ENCODE measurements at places on chromosomes 5 and 9. TPM values are rescaled to one million over a fixed set of nuclear protein-coding genes. Genes with fewer than 3 reads are reported as not detected.

DNA sequence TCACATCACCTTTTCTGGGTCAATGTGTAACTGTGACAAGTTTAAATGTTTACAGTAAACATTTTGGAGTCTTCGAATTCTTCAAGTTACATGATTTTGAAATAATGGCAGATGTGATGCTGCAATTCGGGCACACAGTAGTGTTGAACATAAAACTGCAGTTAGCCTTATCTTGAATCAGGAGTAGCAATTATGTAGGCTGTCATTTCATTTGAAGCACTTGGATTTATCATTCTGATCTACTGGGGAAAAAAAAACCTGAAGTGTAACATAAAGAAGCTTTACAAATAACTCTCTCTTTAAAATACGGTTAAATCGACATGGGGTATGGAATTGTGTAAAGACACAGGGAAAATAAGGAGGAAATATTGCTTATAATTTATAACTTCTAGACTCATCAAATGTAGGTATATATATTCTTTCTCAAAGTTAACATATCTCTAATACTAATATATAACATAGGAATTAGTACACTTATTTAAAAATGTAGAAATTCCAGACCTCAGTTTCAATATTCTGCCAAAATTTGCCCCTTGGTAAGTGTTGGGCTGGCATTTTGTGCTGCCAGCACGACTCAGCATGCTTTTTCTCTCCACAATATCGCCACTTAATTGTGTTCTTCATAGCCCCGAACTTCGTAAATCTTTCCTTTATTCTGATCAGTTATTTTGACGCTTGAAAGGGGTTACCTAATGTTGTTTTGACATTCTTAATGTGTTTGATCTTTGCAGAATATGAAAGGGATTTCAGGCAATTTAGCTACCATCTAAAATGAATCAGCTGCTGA, 226.7 kb downstream of the PRR16 start:
- no peak for DNase-seq

DNA sequence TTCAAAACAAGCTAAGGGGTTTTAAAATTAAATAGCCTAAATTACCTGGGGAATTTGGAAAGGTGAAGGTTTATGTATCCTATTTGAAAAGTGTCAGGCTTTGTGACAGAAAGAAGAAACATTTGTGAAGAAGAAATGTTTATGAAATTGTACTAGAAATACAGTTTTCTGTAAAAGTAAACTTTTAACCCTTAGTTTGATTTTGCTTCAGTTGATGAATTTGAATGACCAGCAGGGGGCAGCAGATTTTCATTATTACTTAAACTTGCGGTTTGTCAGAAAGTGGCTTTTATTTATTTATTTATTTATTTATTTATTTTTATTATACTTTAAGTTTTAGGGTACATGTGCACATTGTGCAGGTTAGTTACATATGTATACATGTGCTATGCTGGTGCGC, 58.1 kb downstream of the NNT start:
- DNase-seq, result peak; percentile 52

FGF10 gene
- not detected for total RNA-seq

- DNase-seq, result no peak
These were observed 590.4 kb downstream of the PRELID2 start for GRCh38 chr5:145244788-145245187.

DNA sequence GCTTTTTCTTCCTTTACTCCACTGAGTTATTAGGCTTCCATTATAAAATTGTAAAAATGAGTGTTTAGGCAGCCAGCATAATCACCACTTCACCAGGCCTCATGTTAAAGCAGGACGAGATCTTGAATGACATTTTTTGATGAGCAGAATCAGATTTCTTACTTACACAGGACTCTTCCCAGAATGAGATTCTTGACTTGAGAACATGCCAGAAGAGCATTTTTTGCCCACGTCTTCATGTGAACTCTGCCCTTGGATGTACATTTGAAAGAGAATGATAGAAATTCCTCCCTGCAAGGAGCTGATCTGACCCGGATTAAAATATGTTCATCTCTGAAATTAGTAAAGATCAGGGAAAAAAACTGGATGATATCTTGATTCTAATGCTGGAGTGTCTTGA, 212.1 kb upstream of the ADRA1B start:
- no peak for DNase-seq

DNA sequence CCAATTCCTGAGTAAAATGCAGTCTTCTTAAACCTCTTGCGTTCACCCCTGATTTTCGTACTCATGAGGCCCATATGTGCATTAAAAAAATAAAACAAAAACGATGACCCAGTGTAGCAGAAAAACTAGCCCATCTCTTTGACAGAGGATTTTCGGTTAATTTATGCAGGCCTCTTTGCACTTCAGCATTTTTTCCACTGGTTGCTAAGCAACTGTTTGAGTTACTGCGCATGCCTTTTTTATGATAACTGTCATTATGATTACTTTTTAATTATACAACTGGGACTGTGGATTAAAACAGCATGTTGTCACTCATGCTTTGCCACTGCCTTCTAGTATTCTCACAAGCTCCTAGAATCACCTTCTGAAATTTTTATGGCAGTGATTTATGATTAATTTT, 165.0 kb downstream of the SMARCA2 start:
- no peak for DNase-seq

GRCh38 chr5:56055287-56055686, 60.5 kb upstream of the IL6ST start:
- no peak for DNase-seq

GRCh38 chr5:59600998-59601397, 292.5 kb downstream of the PDE4D start:
- no peak for DNase-seq

DNA sequence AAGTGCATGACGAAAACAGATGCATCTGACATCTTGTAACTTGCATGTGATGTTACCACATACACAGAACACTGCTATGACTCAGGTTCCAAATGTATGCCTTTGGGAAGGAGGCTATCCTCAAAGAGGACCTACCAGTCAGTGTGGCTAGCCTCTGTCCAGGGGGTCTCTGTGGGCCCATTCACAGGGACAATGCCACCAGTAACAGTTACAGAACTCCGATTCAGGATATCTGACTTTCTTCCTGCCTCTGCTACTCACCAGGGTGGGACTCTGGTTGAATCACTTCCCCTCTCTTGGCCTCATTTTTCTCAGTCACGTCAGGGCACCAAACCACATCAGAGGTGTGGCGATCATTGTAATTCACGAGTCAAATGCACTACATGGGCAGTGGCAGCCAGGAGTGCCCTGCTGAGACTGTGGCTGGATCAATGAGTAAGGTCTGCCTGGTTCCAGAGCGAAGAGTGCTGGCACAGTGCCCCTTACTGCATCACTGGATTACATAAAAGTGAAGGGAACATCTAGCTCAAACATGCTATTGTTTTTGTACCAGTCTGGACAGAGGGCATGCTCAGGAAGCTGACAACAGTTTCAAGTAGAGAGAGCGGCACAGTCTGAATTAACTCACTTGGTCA, 13.2 kb downstream of the ATOX1 start:
- peak; percentile 59 for DNase-seq

SMIM32 gene
- total RNA-seq, result not detected

- DNase-seq, result no peak
These were observed 48.3 kb downstream of the ATPSCKMT start for GRCh38 chr5:10201223-10201868.

DNA sequence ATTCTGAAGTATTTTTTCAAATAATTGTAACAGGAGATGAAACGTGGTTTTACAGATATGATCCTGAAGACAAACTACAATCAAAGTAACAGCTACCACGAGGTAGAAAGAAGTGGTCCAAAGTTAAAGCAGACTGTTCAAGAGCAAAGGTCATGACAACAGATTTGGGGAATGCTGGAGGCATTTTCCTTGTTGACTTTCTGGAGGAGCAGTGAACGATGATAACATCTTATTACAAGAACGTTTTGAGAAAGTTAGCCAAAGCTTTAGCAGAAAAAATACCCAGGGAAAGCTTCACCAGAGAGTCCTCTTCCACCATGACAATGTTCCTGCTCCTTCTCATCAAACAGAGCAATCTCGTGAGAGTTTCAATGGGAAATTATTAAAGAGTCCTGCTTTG, 145.4 kb upstream of the NREP start:
- DNase-seq, result no peak

DNA sequence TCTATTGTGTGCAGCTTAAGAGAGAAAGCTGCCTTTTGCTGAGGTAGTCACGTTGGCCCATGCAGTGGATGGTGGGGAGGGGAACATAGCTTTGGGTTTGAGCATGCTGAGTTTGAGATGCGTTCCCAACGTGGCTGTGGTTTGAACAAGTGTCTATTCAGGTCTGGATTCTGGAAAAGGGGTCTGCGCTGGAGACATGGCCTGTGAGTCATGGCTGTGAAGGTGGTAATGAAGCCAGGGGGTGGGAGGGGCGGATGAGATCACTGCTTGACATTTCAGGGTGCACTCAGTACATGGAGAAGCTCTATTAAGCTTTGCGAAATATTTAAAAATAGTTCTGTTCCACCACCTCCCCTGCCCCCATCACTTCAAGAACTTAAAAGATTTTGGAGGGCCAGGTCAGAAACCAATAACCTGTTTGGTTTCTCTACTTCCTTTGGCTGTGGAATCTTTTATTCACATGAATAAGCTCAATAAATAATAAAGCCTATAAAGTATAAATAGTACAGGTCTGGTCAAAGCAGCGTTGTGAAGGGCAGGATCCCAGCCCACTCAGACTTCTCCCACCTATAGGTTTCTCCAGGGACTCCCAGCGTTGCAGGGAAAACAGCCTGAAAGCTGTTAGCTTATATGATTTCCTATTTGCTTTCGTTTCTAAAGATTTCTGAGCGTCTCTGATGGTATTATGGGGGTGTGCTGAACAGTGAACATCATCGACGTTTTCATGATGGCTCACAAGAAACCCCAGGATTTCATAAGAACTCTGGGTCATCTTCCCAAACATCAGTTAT, 189.9 kb downstream of the NSG2 start:
- DNase-seq, result no peak

PAPPA gene
- not detected for total RNA-seq

DNA sequence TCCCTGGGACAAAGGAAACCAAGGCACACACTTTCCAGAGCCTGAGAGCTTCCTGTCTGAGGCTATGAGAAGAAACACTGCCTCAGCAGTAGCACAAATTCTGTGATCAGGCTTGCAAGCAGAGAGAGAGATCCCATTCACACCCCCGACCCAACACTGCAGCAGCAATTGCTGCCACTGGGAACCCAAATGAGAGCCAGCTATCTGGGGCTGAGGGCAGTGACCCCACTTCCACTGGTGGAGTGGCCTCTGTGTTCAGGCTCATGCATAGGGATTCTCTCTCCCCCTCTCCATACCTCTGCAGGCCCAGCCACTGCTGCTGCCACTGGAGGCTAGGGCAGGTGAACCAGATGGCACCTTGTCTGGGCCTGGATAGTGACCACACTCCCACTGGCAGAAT, 95.2 kb downstream of the TMEM232 start:
- no peak for DNase-seq

DNA sequence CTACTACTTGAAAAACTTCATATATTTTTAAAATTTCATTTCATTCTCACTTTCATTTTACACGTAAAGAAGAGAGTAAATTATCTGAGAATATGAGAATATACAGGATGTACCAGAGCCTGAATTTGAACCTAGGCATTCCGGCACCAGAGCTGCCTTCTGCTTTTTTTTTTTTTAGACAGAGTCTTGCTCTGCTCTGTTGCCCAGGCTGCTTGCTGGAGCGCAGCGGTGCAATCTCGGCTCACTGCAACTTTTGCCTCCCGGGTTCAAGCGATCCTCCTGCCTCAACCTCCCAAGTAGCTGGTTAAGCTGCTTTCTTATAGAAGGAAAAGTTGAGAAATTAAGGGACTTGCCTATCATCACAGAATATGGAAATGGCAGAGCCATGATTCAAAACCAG, 540.1 kb downstream of the EBF1 start:
- DNase-seq, result no peak

DNA sequence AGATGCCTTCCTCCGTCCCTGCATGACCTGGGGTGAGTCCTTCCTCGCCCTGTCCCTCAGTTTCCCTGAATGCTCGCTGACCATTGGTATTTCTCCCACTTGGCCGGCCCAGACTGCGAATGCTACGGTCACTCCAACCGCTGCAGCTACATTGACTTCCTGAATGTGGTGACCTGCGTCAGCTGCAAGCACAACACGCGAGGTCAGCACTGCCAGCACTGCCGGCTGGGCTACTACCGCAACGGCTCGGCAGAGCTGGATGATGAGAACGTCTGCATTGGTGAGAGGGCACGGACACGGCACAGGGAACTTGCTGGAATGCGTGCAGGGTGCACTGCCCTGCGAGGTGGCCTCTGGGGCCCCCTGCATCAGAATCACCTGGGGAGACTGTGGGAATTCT, 77.1 kb downstream of the NTNG2 start:
- no peak for DNase-seq

GRCh38 chr9:131892902-131893500, 153.1 kb upstream of the RAPGEF1 start:
- DNase-seq, result no peak

DNA sequence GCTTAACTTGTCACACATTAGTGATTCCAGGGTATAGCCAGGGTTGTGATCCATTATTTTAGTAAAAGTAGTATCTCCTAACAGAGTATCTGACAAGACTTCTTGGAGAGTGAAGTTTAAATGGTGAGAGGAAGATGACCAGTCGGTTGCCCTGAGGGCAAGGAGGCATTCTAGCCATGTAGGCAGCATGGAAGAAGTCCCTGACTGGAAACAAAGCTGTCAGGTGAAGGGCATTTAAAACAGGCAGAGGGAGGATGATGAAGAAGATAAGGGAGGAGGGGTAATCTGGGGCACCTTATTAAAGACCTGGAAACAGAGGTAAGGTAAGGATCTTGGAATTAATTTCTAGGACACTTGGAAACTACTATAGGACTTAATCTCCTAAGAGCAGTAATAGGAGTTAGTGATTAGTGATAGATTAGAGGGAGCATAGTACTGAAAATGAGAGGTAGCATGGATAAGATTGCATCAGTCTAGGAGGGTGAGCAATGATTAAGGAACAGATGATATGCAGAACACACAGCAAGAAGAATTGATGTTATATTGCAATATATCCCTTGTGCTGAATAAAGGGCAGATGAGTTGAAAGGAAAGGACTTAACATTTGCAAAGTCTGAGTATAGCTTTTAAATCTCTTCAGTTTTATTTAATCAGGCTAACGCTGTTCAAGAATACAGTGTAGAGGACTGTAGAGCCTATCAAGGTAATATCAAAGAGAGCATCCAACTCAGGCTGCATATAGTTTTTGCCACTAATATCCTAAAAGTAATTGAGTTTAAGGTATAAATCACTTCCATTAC, 9.6 kb downstream of the KIF2A start:
- DNase-seq, result no peak

- no peak for DNase-seq
These were observed 2.2 kb downstream of the SGCD start for GRCh38 chr5:156329171-156329611.
